Non-pigmented ciliary epithelial cell (primary cell): ENCODE measurements at places on chromosomes 11 and 22.

GRCh38 chr22:20672082-20672424 is 101.9 kb upstream of the SERPIND1 start:
- DNase-seq: no peak

DNA sequence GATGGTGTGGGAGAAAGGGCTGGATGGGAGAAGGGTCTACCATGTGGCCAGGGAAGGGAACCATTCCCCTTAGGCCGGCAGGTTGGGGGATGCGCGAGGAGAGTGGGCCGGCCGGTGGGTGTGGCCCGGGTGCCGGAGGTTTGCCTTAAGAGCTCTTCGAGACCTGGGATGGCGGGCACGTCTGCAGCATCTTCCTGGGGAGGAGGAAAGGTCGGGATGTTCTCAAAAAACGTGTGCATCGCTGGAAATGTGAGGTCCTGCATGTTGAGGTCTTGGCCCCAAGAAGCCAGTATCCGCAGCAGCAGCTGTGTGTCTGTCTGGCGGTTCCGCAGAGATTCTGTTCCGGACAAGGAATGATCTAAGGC is 1.4 kb downstream of the NAV2 start:
- no peak for DNase-seq

DNA sequence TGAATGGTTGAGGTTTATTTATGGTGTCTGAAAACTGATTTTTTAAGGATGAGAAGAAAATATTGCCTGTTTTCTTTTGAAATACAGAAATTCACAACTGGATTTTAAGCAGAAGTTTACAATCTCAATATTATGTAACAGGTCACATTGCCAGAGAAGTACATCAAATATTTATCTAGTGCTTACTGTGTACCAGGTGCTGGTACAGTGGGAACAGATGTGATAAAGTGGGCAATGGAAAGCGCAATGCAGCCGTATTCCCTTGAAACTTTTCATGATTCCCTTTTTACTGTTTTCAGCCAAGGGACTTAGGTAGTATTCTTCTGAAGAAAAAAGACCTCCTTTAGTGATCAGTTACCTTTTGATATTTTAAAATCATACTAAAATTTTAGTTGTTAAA is 49.6 kb downstream of the TTC17 start:
- DNase-seq: no peak

DNA sequence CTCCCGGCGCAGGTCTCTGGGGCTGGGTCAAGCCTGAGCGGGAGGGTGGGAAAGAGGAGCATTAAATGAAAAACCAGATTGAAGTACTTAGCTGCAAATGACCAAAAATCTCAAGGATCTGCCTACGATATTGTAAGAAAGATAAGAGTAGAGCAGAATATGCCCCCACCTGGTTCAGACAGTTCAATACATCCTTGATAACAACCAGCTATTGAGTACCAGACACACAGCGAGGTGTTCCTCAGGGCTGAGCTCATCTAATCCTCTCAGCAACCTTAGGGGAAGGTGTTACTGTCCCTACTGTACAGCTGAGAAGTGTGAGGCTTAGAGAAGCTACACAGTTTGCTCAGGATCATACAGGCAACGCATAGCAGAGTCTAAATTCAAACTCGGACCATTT is 27.4 kb upstream of the HMGXB4 start:
- no peak for DNase-seq

DNA sequence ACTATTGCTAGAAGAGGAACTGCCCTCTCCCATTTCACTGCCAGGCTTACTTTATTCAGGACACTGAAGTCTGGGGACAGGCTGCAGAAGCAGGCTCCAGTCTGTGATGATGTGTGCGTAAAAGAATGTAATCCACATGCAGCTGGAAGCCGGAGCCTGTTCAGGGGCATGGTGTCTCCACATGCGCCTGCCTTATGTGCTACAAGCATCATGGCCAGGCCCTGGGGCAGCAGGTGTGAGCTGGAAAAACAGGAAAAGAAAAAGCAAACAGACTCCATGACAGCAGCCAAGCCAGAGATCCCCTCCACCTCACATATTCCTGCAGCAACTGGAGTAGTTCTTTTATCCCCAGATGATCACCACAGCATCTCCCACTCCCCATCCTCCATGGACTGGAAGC is 33.4 kb downstream of the ARFGAP2 start:
- DNase-seq: peak; percentile 73

GRCh38 chr11:99634581-99634980 is 613.8 kb downstream of the CNTN5 start:
- no peak for DNase-seq

GRCh38 chr11:117618302-117618981 is 178.6 kb downstream of the DSCAML1 start:
- DNase-seq: no peak

DNA sequence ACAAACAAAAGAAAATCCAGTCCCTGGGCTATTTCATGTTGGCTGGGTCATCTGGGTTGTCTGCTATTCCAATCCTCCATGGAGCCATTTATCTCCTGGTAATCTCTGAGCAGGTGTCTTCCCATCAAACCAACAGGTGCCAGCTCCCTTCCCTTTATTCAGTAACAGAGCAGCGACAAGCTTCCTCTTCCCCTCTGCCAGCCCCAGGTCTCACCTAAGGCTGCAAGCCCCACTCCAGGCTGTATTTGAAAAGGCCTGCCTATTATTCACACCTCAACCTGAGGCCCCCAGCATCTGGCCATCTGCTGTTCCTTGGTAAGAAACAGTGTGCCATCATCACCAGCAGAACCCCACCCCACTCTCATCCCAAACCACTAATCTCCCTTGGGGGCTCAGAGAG is 436.2 kb downstream of the BUD13 start:
- DNase-seq: no peak

- no peak for DNase-seq
Measured at GRCh38 chr11:85118151-85118550, 509.0 kb downstream of the DLG2 start.

DNA sequence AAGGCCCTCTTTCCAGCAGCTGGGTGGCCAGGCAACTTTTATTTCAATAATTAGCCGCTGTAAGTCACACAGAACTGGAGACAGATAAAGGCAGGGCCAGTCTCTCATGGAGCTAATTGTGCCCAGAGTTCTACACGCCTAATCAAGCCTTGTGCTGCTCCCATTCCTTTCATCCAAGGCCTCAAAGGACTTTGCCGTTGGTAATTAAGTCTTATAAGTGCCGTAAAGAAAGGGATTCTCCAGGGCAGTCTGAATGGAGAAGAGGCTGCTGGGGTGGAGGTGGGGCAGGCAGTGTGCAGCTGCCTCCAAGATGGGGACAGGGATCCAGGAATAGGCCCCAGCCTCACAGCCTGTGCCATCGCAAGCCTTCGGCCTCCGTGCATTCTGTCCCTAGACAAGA is 357.9 kb downstream of the TENM4 start:
- no peak for DNase-seq

DNA sequence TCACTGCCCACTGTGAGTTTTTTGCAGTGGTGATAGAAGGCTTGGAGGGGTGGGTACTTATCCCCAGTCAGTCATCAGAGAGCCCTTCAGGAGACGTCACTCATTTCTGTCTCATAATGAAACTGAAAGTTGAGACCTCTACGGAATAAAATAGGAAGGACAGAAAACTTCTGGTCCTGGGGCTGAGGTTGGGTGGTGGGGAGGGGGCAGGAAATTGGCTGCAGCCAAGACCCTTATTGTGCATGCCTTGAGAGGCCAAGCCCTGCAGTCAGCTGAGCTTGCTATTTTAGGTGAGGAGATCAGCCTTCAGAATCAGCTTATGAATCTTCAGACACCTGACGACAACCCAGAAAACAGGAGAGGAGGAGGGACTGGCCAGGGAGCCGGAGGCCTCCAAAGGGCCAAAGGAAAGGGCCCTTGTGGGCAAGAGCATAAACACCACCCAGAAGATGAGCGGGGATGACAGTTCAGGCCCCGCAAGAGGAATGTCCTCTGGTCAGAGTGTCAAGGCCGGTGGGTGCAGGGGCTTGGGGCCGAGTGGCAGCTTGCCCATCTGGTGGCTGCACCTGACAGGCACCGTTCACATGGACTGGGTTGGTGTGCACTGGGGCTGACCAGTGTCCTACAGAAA is 17.9 kb upstream of the ADA2 start:
- no peak for DNase-seq

DNA sequence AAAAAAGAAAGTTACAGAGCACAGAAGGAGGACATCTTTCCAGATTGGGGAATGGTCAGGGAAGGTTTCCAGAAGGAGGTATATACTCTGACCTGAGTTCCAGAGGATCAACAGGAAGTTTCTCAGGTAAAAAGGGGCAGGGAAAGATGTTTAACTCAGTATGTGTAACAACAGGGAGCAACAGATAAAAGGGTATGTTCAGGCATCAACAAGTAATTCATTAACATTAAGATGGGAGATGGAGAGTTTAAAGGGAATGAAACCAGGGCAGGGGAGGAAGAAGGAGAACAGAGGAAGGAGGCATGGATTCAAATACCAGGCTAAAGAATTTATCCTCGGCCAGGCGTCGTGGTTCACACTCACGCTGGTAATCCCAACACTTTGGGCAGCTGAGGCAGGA is 2.5 kb upstream of the DENND5A start:
- no peak for DNase-seq

- no peak for DNase-seq
Measured at GRCh38 chr11:17391493-17392355, 3.3 kb upstream of the KCNJ11 start.

DNA sequence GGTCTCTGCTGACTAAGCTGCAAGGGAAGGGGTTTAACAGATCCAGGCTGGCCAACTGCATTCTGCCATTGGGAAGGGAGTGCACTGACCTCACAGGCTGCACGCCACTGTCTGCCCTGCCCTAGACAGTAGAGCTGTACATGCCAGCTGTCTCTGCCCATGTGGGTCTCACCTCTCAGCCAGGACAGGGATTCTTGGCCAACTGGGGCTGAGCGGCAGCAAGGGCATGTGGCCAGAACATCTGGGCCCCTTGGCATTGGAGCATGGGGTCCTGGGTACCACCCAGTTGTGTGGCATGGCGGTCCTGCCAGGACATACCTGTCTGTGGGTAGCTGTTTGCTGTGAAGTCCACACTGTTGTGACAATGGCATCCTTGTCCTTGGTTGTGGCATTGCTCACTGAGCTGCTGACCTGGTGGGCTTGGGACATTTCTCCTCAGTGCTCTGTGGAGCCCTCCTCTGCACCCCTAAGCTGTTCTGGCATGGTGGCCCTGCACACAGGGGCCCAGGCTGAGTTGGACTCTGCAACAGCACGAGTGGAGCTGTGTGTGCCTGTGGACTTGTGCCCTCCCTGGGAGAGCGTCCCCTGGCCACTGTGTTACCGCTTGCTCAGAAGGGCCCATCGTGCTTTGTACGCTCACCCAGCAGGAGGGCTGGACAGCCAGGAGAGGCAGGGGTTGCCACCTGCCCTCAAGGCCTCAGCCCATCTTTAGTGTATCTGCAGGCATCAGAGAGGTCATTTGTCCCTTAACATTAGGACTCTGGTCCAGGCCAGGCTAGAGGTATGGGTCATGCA is 46.7 kb downstream of the MED15 start:
- DNase-seq: no peak

DNA sequence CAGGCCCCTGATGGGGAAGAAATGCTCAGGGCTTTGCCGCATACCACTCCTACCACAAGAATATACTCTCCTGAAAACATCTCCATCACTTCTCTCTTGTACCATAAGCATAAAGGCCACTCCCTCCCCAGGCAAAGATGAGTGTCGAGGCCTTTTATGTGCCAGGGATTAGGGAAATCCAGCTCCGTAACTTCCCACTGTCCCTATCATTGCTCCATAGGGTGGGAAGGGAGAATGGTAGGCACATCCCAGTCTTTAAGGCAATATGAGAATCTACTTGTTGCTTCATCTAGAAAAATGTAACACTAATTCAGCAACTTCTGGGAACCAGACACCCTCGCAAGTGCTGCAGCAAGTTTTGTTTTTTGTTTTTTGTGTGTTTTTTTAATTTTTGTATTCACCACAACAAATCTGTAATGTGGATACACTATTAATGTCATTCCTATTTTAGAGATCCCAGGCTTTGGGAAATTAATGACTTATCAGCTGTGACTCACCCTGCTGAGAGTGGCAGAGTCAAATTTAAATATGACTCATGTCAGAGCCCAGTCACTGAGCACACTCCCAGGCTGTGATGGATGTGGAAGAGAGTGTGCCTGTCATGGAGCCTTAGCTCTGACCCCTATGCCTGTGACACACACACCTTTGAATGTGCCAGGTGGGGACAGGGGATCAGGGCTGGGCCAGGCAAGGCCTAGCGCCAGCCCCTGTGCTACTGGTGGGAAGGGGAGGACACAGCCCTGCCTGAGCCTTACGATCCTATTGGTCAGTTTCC is 23.4 kb downstream of the PANX1 start:
- no peak for DNase-seq

- no peak for DNase-seq
Measured at GRCh38 chr11:132030896-132031295, 660.5 kb downstream of the NTM start.

- DNase-seq: peak; percentile 15
Measured at GRCh38 chr11:64971421-64972233, at the start of gene MAJIN. Gene MAJIN, minus strand, starts transcription at chr11:64972108. Its CDS starts 12,703 bp downstream, at chr11:64959405.
